ENCODE measurements at places on chromosomes 1 and 21.

GRCh38 chr21:28714777-28715464 lies 277.8 kb downstream of the LTN1 start:
- no peak for DNase-seq

DNA sequence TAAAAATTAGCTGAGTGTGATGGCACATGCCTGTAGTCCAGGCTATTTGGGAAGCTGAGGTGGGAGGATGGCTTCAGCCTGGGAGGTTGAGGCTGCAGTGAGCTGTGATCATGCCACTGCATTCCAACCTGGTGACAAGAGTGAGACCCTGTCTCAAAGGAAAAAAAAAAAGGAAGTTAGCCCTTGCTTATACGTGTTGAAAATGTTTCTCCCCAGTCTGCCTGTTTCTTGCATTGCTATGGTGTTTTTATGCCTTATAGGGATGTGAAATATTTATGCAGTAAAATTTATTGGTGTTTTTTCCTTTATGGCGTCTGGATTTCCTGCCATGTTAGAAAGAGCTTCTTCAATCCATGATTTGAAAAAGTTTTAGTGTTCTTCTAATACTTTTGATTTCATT lies 3.6 kb upstream of the RERE start:
- no peak for DNase-seq

DNA sequence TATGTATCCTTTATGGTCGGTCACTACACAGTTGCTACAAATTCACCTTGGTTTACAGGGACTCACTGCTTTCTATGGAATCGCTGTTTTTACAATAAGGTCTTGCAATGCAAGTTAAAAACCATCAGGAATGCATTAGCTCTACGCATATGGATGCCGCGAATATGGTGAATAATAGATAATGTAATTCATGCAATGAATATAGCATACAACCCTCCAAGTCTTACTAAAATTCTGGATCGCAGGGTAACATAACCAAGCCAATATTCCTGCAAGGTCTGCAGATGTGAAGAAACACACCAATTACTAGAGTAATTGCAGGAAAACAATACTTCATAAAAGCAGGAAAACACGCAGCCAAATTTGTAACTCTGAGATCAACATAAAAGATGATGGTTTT lies 75.6 kb upstream of the BACE2 start:
- DNase-seq, result no peak

DNA sequence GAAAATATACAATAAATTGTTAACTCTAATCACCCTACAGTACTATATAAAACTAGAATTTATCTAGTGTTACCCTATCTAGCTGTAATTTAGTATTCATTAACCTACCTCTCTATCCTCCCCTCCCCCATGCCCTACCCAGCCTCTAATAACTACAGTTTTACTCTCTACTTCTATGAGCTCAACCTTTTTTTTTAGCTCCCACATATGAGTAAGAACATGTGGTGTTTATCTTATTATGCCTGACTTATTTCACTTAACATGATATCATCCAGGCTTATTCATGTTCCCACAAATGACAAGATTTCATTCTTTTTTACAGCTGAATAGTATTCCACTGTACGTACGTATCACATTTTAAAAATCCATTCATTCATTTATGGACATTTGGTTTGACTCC lies 46.0 kb upstream of the WARS2 start:
- no peak for DNase-seq

DNA sequence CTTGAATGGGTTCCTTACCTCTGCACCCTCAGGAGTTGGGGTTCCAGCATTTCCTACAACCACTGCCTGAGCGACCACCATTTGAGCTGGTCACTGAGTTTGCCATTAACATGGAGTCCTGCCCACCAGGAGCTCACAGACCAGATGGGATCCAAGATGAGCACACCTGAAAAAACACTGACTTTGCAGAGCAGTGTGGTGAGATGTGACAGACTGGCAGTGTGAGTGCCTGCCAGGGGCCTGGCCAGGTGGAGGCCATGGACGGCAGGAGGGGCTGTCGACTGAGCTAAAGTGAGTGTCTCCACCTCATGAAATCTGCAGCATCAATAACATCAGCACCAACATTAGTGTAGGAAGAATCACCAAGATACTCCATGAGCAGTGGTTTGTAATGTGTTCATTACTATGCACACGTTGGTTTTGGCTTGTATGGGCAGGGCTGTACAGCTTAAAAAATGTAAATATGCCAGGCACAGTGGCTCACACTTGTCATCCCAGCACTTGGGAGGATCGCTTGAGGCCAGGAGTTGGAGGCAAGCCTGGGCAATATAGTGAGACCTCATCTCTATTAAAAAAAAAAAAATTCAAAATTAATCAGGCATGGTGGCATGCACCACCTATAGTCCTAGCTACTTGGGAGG lies 12.2 kb upstream of the MIXL1 start:
- no peak for DNase-seq

DNA sequence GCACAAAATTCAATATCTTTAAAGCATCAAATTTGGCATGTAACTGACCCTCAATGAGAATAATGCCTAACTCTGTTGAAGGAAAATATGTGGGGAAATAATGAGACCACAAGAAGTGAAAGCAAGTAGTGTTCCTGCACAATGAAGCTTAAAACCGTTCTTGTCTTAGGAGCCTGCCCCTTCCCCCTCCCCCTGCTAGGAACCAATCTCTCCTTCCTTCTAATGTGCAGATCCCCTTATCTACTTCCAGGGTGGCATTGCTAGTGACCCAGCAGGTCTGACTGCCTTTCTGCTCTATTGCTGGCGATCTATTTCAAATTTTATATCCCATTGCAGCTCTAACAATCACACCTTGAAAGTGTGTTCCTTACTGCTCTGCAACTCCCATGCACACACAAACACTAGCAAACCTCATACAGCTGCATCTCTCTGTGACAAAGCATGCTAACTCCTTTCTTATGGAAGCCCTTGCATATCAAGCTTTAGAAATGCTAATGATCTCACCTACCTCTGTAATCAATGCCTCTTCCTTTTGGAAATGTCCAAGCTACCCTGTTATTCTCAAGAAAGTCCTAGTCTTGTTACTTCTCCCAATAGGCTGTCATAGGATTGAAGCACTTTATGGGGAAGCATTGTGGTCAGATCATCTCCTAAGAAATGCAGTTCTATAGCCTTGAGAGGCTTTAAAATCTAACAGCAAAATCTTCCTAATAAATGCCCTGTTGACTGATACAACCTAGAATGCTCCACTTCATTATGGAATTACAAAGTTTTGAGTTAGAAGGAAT lies 26.5 kb downstream of the BCL9 start:
- DNase-seq, result no peak

GRCh38 chr1:95369985-95370690 lies 136.1 kb downstream of the RWDD3 start:
- DNase-seq, result no peak

- no peak for DNase-seq
Observed at GRCh38 chr1:219463636-219464035, 149.3 kb downstream of the ZC3H11B start.

- no peak for DNase-seq
Observed at GRCh38 chr1:241994171-241994570, 4.7 kb downstream of the MAP1LC3C start.

DNA sequence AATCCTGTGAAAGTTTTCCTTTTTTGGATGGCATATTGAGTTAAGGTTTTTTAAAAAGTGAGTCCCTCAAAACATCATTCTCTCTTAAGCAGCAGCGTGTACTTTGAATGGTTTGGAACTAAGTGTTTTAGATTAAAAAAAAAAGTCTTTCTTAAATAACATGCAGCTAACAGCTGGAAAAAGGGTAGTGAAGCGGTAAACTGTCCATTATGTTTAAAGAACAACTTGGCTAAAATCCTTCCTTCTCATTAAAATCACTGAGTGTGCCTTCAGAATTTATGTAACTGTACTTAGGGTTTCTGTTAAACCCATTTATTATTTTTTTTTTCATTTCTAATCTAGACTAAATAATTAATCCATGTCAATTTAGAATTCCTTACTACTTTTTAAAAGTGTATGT lies 254.2 kb upstream of the ADAMTS5 start:
- DNase-seq, result no peak

DNA sequence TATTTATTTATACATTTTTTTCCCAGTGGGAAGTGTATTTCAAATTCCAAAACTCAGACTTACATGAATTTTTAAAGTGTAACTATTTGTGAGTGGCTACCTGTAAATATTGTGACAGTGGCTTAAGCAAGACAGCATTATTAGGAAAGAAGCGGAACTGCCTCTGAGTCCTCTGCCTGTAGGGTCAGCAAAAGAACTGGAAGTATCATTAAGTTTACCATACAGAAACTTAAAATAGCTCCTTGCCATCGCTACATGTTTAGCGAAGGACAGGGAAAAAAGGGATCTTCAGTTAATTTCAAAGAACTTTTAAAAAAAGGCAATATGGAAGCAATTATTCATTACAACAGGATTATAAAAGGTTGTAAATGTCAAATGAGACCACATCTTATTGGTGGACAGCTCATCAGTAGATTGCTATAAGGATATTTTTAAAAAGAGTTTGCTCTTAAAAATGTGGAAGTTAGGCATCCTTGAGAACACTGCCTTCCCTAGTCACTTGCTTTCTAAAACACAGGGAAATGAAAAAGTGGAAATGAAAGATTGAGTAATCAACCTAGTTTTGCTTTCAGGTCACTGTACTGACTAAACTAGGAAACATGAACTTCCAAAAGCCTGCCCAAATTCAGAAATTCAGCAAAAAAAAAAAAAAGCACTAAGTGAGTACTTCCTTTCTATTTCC lies 39.2 kb downstream of the NSL1 start:
- no peak for DNase-seq

- no peak for DNase-seq
Observed at GRCh38 chr1:89815040-89815439, 5.8 kb upstream of the LRRC8D start.

DNA sequence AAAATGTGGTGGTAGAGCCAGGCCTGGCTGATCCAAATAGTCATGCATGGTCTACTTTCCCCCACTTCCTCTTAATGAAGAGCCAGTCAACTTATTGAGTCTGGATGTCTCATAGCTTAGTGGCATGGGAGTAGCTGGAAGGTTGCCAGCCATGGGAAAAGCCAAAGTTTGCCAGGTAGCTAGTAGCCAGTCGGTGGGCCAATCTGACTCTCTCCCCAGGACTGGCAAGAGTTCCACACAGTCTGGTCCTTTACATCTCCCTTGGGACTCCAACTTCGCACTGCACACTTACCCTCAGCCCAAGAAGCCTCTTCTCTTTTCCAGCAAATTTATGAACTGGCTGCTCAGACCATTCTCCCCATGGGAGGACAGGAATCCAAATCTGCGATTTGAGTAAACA lies 8.3 kb downstream of the WARS2 start:
- DNase-seq, result no peak

DNA sequence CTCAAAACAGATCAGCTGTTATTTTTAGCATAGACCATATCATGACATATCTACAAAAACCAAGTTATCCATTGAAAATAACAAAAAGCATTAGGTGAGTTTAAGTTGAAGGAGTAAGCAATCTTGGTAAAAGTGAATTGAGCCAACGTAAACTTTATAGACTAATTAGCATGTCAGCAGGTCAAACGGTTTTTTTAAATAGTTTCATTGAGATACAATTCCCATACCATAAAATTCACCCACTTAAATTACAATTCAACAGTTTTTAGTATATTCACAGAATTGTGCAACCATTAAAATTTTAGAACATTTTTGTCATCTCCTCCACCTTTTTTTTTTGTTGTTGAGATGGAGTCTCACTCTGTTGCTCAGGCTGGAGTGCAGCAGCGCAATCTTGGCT lies 92.1 kb downstream of the TGFBR3 start:
- no peak for DNase-seq
